ENCODE measurements at places on chromosomes 2 and 18.

- no peak for DNase-seq
Observed at GRCh38 chr18:79630281-79631095, 49.1 kb upstream of the CTDP1 start.

DNA sequence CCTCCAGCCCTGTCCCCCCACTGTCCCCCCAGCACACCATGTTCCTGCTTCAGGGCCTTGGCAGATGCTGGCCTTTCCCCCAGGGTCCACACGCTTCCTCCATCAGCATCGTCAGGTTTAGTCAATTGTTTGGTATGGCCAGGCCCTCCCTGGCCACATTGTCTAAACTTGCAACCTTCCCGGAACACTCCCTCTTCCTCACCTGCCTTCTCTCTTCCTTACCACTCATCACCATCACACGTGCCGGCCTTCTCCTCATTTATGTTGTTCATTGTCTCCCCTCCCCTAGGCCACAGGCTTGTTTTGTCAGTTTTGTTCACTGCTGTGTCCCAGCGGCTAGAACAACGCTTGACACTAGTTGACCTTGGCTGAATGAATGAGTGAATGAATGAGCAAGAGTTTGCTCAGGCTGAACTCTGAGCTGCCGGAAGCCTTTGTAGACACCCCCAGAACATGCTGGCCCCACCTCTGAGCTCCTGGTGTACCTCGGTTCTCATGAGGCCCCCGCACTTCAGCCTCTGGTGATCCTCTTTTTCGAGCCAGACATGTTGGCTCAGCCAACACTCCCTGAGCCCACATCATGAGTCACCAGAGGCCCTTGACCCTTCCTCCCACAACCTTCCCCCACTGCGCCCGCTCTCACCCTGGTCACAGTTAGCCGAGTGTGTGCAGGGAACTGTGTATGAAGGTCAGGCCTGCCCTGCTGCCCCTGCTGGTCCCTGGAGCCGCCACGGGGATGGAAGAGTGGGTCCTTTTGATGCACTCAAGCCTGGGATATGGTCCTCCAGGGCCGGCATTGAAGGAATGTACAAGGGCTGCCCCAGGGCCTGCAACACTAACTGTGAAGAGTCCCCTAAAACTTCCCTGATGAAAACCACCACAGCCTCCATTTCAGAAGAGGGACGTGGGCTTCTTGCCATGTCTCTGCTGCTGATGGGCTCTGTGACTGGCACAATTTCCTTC, 57.5 kb downstream of the HS1BP3 start:
- DNase-seq, result peak; percentile 36

DNA sequence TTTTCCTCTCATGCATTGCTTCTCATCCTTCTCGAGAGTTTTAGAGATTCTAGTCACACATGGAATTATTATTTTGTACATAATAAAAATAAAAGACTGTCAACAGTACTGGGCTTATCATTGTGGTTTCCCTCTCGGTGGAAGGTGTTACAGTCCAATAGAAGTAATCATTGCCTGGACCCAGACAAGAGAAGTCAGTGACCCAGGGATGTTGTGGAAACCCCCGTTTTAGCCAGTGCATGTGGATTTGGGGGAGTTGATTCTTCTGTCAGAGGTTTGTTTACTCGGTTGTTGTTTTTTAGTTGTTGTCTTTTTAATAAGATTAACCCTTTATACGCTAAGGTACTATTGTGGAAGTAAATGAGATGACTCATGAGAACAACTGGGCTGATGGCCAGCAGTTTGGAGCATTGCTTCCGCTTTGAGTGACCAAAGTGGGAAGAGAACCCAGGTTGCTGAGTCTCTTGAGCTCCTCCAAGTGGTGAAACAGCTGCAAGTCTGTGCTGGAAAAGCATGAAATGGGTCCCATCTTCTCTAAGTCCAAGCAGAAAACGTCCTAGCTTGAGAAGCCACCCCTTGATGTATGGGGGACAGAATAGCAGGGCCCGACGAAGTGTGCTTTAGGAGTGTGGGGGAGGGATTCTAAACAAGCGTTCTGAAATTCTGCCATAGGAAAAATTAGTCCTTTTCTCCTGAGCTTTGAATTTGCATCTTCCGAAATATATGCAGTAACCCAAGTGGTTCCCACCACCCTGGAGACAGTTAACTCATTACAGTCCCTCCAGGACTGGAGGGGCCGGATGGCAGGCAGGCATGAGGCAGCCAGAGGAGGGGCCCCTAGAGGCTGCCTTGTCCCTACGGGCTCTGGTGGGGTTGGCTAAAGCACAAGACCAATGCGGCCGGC, 61.8 kb upstream of the GPR45 start:
- DNase-seq, result peak; percentile 92

- no peak for DNase-seq
Observed at GRCh38 chr2:200950378-200950777, 13.1 kb downstream of the ORC2 start.

DNA sequence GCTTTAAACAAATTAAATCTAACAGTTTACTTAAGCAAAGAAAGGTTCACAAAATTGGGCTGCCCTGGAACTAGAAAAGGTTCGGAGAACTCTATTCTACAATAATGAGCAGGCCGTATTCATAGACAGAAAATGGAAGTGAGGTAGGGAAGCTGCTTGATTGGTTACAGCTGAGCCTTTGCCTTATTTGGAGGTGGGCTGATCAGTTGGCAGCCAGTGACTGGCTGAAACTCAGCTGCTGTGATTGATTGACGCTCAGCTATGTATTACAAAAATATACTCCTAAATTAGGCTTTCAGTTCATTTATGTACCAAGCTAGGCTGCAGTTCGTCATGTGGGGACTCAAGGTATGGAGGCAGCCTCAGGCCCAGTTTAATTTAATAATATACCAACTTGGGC, 42.3 kb upstream of the TTR start:
- DNase-seq, result no peak

DNA sequence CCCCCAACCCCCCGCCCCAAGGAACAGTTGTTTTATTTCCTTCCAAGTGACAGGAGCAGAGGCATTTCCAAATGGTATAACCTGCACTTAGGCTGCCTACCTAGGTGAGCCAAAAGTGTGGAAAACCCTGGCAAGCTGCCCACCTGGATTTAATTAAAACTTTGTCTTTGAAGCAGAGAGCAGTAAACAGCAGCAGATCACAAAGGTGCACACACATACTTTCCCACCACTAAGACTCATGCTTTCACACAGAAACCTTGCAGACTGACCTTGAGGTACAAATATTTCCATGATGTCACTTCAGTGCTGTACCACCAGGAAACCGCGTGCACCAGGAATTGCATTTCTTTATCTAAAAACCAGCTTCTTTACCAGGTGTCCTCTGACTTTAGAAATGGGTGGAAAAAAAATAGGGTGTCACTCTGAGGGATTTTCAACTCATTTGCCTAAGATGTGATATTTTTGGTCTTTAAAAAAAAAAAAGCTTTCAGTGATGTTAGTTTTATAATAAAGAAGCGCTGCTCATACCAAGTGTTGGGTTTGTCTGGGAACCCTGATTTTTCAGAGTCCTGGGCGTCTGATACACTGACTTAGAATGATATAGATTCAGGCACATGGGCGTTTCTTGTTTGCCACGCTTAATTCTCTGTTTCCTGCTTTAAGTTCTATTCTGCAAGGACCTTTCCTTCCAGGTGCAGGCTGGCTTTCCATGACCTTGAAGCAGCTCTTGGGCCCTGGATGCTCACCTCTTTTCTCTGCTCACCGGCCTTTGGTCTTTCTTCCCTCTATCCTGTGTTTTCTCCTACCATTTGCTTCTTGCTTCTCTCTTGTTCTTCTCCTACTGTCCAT, 70.7 kb upstream of the BCL2L11 start:
- no peak for DNase-seq

GRCh38 chr2:7116511-7116910, 199.3 kb downstream of the RNF144A start:
- DNase-seq, result no peak

GRCh38 chr2:72361521-72361920, 213.9 kb upstream of the CYP26B1 start:
- no peak for DNase-seq

DNA sequence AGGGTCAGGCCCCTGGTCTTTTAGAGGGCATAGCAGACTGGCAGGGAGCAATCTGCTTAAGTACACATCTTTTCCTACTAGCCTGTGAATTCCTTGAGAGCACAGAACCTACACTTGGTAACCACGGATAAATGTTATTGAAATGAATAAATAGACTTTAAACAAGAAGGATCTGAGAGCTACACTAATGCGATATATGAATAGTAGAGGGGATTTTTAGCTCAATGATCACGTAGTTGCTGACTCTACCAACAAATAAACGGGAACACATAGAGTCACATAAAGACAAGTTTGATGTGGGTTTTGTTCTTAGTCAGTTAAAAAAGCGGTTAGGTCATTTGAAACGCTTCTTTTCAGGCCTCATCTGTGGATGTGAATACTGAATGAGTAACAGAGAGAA, 290.3 kb upstream of the CCDC68 start:
- DNase-seq, result no peak

DNA sequence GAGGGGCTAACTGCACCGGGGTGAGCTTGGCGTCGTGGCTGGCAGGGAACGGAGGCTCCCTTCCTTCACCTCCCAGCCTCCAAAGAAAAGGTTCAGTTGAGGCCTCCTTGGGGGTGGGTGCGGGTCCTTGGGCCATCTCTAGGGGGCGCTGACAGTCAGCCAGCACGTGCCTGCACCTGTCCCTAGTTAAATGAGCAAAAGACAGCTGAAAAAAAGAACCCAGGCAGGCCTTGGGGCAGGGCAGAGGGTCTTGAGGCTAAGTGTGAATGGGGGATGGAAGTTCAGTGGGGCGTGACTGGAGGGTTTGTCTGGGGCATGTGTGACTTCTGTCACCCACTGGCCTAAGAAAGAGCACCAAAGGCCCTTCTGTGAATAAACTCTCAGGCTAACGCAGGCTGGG, 56.4 kb downstream of the ZFP36L2 start:
- DNase-seq, result peak; percentile 88

GRCh38 chr2:61431345-61431744, 39.5 kb downstream of the USP34 start:
- DNase-seq, result no peak

DNA sequence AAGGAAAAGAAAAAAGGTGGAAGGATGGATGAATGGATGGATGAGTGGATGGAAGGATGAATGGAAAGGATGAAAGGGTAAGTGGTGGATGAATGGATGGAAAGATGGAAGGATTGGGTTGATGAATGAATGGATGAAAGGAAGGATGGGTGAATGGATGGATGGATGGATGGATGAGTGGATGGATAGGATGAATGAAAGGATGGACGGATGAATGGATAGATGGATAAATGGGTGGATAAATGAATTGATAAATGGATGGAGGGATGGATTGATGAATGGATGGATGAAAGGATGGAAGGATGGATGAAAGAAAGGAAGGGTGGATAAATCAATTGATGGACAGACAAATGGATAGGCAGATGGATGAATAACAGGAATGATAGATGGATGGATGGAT, 48.2 kb upstream of the OTOF start:
- no peak for DNase-seq

- no peak for DNase-seq
Observed at GRCh38 chr18:47545613-47546012, 294.2 kb upstream of the SKOR2 start.

GRCh38 chr2:211737282-211737681, 801.3 kb downstream of the ERBB4 start:
- DNase-seq, result no peak

GRCh38 chr2:132857319-132857718, 187.3 kb upstream of the LYPD1 start:
- DNase-seq, result no peak

DNA sequence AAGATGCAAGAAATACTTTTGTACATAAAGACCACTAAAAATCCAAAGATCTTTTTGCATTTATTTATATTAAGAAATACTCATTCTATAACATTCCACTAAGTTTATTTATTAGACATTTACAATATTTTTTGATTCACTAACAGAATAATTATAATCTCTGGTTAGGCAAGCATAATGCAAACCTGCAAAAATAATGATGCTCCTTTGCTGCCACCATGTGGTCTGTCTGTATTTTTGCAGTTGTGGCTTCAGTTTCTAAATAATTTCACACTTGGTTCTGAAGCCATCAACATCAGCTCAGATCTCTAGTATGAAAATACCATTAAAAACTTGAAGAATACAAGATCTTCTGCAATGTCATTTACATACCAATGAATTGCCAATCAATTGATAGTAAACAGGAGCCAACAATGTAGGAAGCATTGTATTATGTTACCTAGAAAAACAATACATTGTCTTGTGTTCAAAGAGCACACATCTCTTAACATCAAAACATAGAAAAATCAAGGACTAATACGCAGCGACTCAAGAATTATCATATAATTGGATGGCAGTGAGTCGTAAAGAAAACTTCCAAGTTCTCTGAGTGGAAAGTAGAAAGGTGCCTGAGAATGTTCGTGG, 28.8 kb upstream of the WDR75 start:
- DNase-seq, result peak; percentile 65

GRCh38 chr2:119650846-119651370, 28.1 kb upstream of the TMEM177 start:
- no peak for DNase-seq

- DNase-seq, result no peak
Observed at GRCh38 chr2:151200844-151201243, 60.8 kb downstream of the RBM43 start.

- DNase-seq, result no peak
Observed at GRCh38 chr2:2007551-2008501, 263.5 kb upstream of the PXDN start.

- no peak for DNase-seq
Observed at GRCh38 chr2:204183608-204184007, 247.0 kb downstream of the ICOS start.

GRCh38 chr18:36719630-36720029, 109.2 kb downstream of the TPGS2 start:
- no peak for DNase-seq

DNA sequence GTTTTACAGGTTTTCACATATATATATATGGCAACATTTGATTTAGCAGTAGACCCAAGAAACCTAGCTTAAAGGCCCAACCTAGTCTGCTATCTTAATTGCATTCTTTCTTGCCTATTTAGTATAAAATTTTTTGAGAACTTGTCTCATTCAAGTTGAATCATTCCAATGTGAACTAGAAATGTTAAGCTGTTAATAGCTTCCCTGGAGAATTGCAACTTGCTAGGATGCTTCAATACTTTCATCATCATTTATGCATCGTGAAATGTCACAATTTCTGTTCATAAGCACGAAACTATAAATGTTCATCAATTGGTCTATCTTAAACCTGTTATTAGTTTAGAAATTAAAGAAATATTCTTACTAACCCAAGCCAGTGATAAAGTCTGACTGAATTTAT, 217.6 kb downstream of the BABAM2 start:
- DNase-seq, result no peak

- DNase-seq, result no peak
Observed at GRCh38 chr2:9306911-9307310, 100.3 kb downstream of the ASAP2 start.
